ENCODE measurements at places on chromosomes 1 and 21. TPM values are rescaled to one million over a fixed set of nuclear protein-coding genes. Genes with fewer than 3 reads are reported as not detected.

Gene HMGCS2
- total RNA-seq: not detected

Gene VAV3
- 8.5 TPM for total RNA-seq

Gene LDLRAD2
- 0.38 TPM for total RNA-seq

Gene NMNAT2
- 0.38 TPM for total RNA-seq

- H3K27me3 ChIP-seq: no peaks in the 10 kb centered on the region
- H3K27ac ChIP-seq: no peak overlapping the region
- H3K4me1 ChIP-seq: no peaks in the 10 kb centered on the region
- no peak for DNase-seq
- H3K36me3 ChIP-seq: no peaks in the 10 kb centered on the region
Measured at GRCh38 chr1:80054129-80054528, 1047.6 kb upstream of the ADGRL4 start.

- H3K4me3 ChIP-seq: no peak overlapping the region
- no peak overlapping the region for H3K27ac ChIP-seq
- no peak for DNase-seq
- no peaks in the 10 kb centered on the region for H3K36me3 ChIP-seq
Measured at GRCh38 chr1:211478801-211479578, 13.0 kb downstream of the RD3 start.

- DNase-seq: no peak
- H3K4me1 ChIP-seq: peaks cover 5% of the 10 kb centered on the region
- no peaks in the 10 kb centered on the region for H3K36me3 ChIP-seq
- no peaks in the 10 kb centered on the region for H3K27me3 ChIP-seq
Measured at GRCh38 chr1:93623875-93624274, 57.8 kb downstream of the BCAR3 start.

- H3K36me3 ChIP-seq: no peaks in the 10 kb centered on the region
- peak; percentile 36 for DNase-seq
- H3K27ac ChIP-seq: no peak overlapping the region
- H3K4me3 ChIP-seq: no peak overlapping the region
- H3K4me1 ChIP-seq: no peaks in the 10 kb centered on the region
Measured at GRCh38 chr1:2349806-2350205, 41.5 kb downstream of the MORN1 start.

GRCh38 chr1:75514270-75514669 is 96.6 kb downstream of the SLC44A5 start:
- DNase-seq: no peak
- H3K36me3 ChIP-seq: no peaks in the 10 kb centered on the region
- no peak overlapping the region for H3K4me3 ChIP-seq
- no peak overlapping the region for H3K27ac ChIP-seq
- no peaks in the 10 kb centered on the region for H3K4me1 ChIP-seq

GRCh38 chr1:245788269-245788668 is 633.5 kb downstream of the KIF26B start:
- H3K27ac ChIP-seq: no peak overlapping the region
- H3K27me3 ChIP-seq: no peaks in the 10 kb centered on the region
- H3K4me1 ChIP-seq: no peaks in the 10 kb centered on the region
- H3K4me3 ChIP-seq: no peak overlapping the region
- H3K36me3 ChIP-seq: no peaks in the 10 kb centered on the region
- DNase-seq: no peak

Measured in upper lobe of right lung (tissue), 1 donor.